GM13977 (cell line): ENCODE measurements at places on chromosomes 1 and 21.

- DNase-seq: no peak
Measured at GRCh38 chr1:234638832-234639799, 29.1 kb upstream of the IRF2BP2 start.

DNA sequence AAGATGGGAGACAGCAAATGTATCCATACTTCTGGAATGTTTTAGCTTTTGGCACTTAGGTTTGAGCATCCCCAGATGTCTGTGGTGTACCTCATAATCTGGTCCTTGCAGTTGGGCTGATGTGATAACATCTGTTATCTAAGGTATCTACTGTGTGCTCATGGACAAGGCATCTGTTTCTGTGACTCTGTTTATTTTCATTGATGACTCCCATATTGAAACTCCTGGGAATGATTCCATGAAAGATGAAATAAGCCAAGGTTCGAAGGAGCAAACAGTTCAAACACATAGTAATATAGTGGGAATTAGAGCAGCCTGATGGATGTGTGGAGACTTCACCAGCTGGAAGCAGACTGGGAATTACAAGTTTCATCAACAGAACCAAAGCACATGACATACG, 20.7 kb upstream of the TRIM45 start:
- DNase-seq: no peak

- no peak for DNase-seq
Measured at GRCh38 chr1:221919743-221920142, 177.9 kb upstream of the DUSP10 start.

GRCh38 chr1:222286011-222286410, 261.9 kb downstream of the HHIPL2 start:
- DNase-seq: no peak

- no peak for DNase-seq
Measured at GRCh38 chr1:161499099-161500039, 5.9 kb upstream of the FCGR2A start.

GRCh38 chr1:99956755-99957154, 13.0 kb upstream of the SLC35A3 start:
- DNase-seq: no peak

DNA sequence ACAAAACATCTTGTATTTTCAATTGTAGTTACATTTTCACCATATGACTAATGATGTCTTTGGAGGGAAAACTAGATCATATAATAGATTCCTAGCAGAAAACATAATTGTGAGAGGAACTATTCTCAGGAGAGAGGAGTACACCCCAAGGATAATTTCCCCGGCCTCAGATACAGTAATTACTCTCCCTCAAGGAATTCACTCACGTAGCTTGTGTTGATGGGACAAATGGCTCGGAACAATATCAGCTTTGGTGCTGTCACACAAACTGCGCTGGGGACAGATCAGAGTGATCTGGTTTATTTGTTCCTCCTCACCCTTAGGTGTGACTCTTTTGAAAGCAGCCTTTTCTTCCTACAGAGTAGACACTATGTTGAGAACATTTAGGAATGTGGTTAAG, 11.2 kb downstream of the ABCG1 start:
- DNase-seq: no peak
